ENCODE measurements at places on chromosomes 7 and 10.

DNA sequence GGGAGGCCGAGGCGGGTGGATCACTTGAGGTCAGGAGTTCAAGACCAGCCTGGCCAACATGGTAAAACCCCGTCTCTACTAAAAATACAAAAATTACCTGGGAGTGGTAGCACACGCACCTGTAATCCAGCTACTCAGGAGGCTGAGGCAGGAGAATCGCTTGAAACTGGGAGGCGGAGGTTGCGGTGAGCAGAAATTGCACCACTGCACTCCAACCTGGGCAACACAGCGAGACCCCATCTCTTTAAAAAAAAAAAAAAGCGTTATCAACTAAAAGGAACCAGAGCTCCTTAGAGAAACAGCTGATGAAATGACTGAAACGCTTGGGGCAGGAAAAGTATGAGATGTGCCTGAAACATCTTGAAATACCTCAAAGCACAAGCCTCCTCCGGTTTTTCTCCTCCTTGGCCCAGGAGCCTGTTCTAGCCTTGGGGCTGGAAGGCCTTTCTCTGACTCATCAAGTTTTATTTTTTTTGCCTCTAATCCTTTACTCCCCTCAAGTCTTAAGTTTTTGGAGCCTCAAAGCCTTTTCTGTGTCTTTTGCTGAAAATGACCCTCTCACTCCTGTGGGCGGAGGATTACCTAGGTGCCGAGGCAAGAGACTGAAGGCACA, 2.6 kb upstream of the METTL27 start:
- no peak for DNase-seq

DNA sequence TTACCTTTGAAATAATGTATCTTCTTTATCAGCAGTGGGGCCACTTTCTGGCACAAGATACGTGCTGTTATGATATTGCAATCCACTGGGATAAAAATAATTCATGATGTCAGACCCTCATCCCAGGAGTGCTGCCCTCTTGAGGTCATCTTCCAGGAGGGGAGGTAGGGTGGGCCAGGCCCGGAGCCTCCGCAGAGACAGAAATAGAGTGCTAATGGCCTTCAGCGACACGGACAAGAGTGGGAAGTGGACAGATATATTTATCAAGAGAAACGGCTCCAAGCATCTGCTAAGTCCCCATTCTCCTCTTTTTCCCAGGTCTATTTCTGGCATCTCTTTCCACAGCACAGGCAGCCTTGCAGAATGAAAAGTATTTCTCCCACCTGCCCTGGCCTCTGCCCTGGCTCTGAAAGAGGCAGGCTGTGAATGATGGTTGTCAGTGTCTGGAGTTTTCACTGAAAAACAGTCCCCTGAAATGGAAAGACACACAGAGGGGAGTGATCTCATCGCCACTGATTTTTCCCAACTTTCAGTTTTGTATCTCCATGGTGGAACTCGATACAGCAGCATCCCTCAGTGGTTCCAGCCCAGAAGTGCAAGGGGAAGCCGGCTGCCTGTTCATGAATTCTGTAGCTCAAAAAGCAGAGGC, 251.7 kb upstream of the MYO3A start:
- no peak for DNase-seq

GRCh38 chr7:33757563-33758165, 147.7 kb upstream of the BMPER start:
- peak; percentile 46 for DNase-seq

DNA sequence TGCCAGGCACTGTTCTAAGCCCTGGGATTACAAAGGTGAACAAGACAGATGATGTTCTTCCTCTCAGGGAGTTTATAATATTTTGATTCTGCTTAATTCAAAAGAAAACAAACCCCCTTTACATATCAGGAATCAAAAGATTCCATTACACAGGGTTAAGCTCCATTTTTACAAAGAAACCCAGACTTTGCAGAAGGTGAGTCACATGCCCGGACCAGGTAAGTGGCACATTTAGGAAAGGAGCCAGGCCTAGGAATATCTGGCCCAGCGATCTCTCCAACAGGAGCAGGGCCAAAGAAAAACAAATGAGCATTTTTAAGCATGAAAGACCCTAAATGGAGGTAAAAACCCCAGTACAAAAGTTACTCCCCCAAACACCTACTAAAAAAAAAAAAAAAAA, 1.1 kb downstream of the STN1 start:
- no peak for DNase-seq

GRCh38 chr10:120400601-120401000, 56.4 kb upstream of the PLPP4 start:
- no peak for DNase-seq

DNA sequence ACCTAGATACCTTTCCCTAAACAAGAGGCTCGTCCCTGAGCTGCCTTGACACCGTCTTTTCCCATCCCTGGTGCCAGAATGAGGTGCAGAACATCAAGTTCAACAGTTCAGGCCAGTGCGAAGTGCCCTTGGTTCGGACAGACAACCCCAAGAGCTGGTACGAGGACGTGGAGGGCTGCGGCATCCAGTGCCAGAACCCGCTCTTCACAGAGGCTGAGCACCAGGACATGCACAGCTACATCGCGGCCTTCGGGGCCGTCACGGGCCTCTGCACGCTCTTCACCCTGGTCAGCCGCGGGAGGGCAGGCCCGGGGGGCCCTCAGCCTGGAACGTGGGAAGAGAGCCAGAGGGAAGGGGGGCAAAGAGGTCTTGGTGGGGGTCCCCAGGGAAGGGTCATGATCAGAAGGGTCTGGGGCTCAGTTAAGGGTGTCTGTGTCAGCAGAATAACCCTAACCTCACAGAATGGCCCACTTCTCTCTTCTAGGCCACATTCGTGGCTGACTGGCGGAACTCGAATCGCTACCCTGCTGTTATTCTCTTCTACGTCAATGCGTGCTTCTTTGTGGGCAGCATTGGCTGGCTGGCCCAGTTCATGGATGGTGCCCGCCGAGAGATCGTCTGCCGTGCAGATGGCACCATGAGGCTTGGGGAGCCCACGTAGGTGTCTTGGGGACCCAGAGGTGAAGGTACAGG, 16.8 kb downstream of the SMO start:
- no peak for DNase-seq

DNA sequence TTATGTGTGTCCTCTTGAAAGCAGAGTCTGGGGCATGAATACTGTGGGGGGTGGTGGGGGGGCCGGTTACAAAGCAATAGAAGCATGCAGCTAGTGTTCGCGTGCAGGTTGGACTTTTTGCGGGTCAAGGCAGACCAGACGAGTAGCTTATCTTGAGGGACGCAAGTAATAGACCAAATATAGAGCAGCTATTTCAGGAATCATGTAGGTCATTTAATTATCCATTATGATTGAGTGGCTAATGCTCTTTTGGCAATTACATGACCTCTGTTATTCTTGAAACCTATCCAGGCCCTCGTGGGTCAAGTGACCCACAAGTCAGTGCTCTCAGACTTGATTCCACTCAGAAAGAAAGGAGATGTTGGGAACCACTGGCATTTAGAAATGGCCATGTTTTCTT, 93.0 kb downstream of the BTRC start:
- no peak for DNase-seq

GRCh38 chr10:117861329-117861728, 185.4 kb downstream of the RAB11FIP2 start:
- DNase-seq: no peak

DNA sequence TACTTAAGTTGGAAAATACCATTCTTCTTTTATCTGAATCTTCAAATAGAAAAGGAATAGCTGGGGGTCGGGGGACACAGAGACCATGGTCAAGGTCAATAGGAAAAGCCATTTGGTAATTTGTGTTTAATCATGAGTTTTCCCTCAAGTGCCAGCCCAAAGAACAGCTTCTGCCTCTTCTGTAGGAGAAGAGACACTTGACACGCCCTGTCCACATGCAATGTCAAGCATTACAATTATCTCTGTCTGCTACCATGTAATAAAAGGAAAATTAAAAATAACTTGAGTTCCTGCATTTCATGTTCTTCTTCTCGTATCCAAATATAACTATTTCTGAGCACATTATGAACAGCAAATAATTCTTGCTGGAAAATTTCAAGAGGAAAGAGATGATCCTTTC, 241.7 kb downstream of the IPMK start:
- no peak for DNase-seq

- DNase-seq: no peak
Observed at GRCh38 chr7:46170021-46170420, 248.9 kb upstream of the IGFBP3 start.

DNA sequence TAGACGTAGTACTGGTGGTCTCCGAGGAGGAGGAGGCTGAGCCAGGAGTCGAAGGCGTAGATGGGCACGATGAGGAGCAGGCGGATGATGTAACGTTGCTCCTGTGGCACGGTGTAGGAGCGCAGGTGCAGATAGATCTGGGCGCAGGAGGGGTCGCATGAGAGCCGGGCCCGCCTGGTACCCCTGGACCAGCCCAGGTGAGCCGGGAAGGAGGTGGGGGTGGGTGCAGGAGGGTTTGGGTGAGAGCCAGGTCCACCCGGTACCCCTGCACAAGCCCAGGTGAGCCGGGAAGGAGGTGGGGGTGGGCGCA, 5.2 kb downstream of the TMEM184A start:
- no peak for DNase-seq

DNA sequence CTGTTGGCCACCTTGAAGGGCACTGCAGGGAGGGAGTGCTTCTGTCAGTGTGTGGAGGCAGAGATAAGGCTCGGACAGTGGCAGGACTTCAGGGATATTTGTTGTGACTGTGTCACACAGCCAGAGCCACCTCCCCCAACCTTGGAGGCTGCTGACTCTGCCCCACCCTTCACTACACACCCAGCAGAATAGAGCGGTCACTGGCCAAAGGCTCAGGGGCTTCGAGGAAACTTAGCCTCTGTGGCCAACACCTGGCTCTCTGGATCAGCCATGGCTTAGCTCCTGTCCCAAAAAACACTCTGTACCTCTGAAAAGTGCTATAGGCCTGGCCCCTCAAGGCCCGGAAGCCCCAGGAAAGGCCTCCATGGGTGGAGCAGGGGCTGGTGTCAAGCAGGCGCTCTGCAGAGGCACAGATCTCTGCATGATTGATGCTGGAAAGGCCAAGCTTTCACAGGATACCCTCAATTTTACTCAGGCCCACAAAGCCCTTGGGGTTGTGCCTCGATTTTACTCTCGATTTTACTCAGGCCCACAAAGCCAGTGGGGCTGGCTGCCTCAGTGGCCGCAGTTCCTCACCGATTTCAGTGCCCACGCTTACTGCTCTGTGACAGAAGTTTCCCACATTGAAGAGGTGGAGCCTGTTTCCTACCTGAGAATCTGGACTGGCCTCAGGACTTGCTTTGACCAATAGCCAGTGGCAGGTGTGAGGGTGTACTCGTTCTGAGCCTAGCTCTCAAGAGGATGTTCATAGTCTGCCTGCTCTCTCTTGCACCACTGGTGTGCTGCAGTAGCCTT, 113.2 kb upstream of the GPR26 start:
- DNase-seq: no peak

- DNase-seq: no peak
Observed at GRCh38 chr7:154879629-154880028, 123.3 kb downstream of the PAXIP1 start.

GRCh38 chr7:27154369-27154768, 2.0 kb upstream of the HOXA3 start:
- DNase-seq: no peak

- DNase-seq: no peak
Observed at GRCh38 chr7:88344956-88345832, 38.5 kb upstream of the STEAP4 start.

- no peak for DNase-seq
Observed at GRCh38 chr10:21715531-21716195, 181.6 kb downstream of the MLLT10 start.

GRCh38 chr7:22563032-22563501, 63.1 kb upstream of the STEAP1B start:
- DNase-seq: no peak

DNA sequence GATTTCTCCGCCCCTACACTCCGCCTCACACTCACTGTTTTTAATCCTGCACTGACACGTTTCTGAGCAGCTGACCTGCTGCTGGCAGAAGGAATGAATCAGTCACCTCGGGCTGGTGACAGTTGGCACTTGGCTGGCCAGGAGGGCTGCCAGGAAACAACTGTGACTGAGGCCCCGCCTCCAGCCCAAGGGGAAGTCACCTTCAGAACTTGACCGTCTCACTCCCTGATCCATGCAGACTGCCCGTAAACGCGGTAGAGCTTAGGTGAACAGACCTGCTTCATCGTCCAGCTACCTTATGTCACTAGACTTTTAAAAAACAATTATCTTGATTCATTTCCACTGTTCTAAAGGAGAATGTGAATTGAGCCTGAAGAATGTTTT, 107.5 kb downstream of the DOCK1 start:
- DNase-seq: no peak

DNA sequence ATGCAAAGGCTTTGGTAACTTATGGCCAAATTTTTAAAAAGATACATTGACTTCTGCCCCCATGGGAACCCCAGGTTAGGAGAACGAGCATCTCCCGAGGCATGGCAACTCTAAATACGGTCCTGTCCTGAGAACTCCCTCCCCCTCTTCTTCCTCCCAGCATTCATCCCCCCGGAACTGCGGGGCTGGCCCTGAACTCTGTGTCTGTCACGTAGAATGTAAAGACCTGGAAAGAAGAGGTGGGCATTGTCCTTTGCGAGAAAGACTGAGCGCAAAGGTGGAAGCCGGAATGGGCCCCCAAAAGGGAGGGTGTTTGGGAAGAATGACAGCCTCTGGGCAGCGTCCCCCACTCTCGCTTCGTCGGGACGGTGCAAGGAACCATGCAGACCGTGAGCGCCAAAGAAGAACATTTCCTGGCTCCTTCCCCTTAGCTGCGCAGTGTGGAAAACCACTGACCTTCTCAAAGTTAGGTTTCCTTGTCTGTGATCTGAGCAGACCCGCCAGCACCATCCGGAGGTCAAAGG, 21.0 kb downstream of the SHH start:
- no peak for DNase-seq

GRCh38 chr10:95211606-95212279, 17.7 kb downstream of the ACSM6 start:
- DNase-seq: no peak

DNA sequence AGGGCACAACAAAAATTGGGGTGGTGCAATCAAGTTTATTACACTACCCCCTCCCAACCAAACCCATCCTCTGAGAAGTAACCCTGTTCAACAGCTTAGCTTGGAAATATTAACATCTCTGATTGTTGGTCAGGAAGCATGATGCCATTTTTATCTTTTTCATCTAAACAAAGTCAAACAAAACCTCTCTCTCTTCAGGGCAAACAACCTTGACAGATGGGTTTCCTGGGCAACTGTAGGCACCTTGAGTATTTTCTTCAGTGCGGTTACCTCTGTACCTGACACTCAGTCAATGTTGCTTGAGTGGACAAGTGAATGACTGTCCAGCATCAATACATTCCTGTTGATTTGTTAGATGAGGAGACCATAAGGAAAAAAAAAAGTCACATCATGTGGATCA, 183.6 kb downstream of the NRP1 start:
- no peak for DNase-seq
